ENCODE measurements at places on chromosomes 16 and 17.
A peak's percentile ranks its signal among the peaks of the same experiment; 100 is the strongest.

- DNase-seq = no peak
Observed at GRCh38 chr17:78600181-78600721, 23.1 kb upstream of the DNAH17 start.

DNA sequence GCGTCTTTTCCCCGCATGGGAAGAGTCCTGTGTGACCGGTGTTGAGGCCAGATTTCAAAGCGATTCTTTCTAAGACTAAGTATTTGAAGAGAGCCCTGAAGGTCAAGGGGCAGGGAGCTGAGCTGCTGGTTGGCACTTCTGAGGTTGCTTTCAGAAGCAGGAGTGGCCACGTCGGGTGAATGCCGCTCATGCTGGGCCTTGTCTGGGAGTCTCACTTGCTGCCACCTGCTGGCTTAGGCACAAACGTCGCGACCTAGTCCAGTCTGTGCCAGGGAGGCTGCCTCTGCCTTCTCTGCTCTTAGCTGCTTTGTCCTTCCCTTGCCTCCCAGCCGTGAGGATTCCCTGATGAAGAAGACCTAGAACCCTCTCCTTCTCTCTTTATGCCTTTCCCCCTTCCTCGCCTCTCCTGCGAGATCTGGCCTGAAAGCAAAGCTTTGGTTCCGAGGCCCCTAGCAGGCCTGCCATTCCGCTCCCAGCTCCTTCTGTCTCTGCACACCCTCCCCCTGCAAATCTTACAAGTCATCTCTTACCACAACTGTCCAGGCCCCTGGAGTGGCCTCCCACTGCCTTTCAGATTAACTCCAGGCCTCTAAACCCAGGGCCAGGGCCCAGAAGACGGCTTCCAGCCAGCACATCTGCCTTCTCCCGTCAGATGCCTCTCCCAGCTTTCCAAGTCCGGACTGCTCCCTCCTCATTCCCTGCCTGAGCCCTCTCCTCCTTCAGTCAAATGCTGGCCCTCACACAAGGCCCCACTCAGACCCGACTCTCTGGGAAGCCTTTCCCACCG is 11.4 kb downstream of the CTNS start:
- DNase-seq = no peak

GRCh38 chr17:58195518-58196123 is 3.1 kb downstream of the EPX start:
- DNase-seq = no peak

GRCh38 chr16:57522960-57523359 is 13.4 kb downstream of the CCDC102A start:
- no peak for DNase-seq

- DNase-seq = no peak
Observed at GRCh38 chr17:27085517-27085916, 208.4 kb upstream of the WSB1 start.

DNA sequence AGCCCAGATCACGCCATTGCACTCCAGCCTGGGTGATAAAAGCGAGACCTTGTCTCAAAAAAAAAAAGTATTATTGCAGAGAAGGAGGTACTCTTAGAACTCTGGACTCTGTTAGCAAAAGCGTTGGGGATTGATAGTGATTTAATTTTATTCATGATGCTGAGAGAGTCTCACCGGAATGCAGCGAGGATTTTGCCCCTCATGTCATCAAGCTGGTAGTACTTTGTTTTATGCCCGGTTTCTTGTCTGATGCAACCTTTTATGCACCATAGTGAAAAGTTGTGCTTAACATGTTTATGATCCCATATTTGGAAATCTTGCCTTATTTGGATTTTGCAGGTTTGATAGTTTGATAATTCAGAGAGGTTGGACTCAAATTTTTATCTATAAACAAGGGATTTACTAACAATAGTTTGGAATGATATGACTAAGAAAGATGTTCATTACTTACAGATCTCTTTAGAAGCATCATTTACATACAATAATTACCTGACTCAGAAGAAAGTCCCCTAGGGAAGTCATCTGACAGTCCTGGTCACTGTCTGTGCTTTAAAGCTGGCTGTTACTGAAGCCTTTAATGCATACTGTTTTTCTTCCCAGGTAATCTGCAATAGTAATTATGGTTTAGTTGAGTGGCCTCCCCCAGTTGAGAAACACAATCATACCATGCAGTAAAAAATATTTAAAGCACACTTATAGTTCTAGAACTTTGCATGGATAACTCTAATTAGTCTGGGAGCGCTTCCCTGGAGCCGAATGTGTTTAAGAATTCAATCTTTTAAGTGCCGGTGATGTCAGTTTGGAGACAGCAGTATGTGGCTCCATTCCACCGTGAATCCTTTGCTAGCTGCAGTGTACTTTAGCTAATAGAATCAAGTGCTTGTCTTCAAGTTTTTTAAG is 120.9 kb downstream of the PRKCA start:
- DNase-seq = no peak

GRCh38 chr16:23801378-23801777 is 34.4 kb upstream of the PRKCB start:
- DNase-seq = peak; percentile 53

DNA sequence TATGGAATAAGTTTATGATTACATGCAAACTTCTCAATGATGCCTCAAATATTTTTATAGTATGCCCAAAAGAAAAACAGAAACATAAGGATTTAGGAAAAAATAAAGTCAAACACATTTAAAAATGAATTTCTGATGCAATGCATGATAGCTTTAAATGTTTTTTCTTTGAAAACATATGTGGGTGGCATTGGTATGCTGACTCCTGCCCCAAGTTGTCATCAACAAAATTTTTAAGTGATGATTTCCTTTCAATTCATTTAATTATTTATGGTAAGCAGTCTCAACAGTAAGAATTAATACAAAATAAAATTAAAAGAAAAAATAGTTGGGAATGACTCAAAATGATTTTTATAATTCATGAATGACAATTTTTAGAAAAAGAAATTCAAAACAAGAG is 104.9 kb downstream of the CEP112 start:
- no peak for DNase-seq

DNA sequence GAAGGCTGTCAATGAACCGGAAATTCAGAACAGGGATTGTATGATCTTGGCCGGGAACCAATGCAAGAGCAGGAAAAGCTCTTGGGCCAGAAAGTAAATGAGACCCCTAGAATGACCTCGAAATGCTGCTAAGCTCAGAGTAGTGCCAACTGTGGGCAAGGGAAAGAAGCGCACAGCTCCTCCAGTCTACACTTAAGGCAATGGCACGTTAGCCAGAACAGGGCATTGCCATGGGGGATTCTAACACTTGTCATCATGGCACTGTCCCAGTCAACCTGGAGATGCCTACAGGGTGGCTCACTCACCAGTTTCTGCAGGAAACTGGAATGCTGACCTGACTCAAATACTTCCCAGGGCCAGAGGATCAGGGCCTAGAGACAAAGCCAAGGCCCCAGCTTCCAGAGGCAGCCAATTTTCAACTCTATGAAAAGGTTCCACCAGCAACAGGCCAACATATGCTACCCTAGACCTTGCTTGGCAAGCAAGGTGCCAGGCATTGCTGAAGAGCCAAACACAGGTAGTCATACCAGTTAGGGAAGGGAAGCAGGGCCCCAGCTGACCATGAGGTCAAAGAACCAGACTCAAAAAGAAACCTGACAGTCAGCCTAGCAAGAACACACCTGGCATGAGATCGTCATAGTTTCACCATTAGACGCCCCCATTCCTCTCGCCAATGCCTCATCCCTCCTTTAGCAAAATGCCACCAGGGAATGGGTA is 34.9 kb downstream of the ARHGAP17 start:
- no peak for DNase-seq

GRCh38 chr16:27543801-27544200 is 5.9 kb downstream of the GTF3C1 start:
- no peak for DNase-seq

- DNase-seq = no peak
Observed at GRCh38 chr17:13003454-13003851, 14.4 kb downstream of the ELAC2 start.

DNA sequence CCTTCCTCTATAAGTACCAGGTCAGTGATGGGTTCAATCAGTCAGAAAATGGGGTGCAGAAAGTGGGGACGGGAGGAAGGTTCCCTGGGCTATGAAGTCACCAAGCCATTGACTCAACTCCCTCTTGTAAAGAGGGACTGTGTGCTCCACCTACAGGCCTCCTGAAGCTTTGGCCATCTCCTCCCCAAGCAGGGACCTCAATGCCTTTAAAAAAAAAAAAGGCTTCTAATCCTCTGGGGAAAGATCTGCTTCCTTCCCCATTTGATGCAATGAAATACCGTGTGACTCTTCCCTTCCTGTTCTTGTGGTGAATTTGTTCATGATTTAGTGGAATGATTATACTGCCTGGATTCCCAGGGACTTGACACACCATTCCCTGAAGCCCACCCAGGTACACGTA is 30.8 kb downstream of the VWA3A start:
- DNase-seq = no peak
